ENCODE measurements at places on chromosomes 6 and 20.

DNA sequence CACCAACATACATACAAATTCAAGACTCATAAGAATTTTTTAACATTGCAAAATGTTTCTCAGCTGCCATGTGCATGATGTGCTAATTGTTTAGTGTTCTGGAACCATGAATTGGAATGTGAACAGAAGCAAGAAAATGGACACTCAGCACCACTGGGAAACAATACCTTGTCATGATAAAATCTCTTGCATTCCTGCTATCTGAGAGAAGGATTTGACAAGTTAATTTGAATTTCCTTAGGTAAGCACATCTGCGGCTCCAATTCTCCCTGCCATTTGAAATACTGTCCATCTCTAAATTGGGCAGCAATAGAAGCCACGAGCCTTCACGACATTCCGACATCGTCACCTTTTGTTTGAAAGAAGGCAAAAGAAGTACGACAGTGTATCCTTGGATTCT is 1104.6 kb upstream of the MAP3K7 start:
- DNase-seq = no peak

DNA sequence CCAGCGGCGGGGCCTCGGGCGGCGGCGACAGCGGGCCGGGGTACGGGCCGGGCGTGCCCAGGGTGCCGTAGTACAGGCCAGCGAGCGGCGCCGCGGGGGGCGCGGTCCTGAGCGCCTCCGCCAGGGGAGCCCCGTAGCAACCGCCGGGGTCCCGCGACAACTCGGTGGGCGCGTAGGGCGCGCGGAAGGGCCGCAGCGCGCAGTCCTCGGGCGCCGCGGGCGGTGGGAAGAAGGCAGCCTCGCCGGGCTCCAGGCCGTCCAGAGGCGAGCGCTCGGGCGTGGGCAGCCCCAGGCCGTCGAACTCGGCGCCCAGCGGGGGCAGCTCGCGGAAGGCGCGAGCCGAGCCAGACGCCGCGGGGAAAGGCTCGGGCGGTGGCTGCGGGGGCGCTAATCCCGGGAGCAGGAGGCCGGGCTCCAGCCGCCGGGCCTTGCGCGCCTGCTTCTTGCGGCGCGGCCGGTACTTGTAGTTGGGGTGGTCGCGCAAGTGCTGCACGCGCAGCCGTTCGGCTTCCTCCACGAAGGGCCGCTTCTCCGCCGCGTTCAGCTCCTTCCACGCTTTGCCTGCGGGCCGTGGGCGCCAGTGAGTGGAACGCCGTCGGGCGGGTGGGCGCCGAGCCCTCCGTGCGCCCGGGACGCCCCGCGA is 916 bp downstream of the SOX18 start:
- DNase-seq = no peak

DNA sequence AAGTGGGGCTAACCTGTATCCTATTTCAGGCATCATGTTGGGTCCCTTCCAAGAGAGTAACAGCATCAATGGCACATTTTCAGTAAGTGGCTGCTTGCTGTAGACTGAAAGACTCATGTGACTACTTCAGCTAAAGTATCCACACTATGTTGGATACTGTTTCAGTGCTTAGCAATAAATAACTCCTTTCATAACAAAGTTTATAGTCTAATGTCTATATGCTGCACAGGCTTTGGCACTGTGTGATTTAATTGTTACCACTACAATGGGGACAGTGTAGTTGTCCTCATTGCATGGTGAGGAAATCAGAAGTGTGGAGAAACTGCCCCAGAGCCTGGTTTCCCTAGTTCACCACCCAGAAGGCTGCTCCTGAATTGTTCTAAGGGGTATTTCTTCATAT is 318.0 kb upstream of the PTCHD4 start:
- DNase-seq = no peak

DNA sequence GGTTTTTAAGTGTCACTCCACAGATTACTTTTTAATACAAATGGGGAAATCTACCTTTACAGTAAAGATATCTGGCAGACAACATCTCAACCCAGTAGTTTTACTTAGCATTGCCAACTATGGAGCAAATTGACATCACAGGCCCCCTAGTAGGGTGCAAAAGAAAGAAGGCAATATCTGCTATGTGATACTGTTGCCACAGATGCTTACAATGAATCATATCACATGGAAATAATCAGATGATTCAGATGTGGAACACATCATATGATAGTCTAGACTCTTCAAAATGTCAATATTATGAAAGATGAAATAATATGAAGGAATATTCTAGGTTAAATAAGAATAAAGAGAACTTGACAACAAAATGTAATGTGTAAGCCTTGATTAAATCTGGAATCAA is 322.5 kb downstream of the BMP2 start:
- DNase-seq = no peak

DNA sequence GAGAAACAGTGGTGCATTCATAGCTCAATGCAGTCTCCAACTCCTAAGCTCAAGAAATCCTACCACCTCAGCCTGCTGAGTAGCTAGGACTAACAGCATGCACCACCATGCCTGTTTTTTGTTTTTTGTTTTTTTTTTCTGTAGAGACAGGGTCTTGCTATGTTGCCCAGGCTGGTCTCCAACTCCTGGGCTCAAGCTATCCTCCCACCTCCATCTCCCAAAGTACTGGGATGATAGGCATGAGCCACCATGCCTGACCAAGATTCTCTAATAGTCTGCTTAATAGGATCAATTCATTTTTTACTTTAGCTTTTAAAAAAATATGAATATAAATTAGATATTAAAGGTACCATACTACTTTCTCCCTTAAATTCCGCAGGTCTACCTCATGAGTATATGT is 152.3 kb upstream of the BEND3 start:
- no peak for DNase-seq

DNA sequence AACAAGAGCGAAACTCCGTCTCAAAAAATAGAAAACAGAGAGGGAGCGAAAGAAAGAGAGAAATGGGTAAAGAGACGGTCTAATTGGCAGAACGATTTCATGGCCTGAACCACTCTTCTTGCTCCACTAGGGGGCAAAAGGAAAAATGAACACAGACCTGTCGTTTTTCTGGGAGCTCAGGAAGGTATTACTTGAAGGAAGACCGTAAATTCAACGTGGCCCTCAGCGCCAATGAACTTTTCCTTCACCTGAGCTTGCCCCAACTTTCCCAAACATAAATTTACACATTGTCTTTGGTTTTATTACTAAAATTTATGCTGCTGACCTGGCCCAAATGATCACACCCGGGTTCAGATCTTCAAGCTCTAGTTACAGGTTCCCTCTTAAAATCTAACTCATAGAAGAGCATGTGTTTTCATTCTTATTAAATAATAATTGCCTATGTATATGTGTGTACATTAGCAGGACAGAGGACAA is 67.3 kb downstream of the ATP9A start:
- no peak for DNase-seq

GRCh38 chr6:133754298-133754697 is 134.6 kb upstream of the TCF21 start:
- no peak for DNase-seq

DNA sequence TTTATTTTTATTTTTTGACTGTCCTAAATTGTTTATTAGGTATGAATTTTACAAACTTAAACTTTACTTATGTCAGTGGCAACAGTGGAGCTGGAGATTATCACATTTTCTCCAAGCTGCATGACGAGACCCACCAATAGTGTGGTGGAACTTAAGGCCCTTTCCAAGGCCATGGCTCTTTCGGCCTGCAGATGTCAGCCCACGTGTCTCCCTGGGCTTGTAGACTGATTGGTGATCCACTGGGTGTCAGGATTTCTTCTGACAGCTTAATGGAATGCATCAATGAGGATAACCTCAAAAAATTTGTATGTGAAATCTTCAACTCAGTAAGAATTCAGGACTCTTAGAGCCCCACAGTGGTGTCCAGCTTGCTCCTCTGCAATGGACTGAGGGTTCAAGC is 32.3 kb upstream of the OVOL2 start:
- no peak for DNase-seq

GRCh38 chr6:7216941-7217621 is 95.9 kb downstream of the SSR1 start:
- no peak for DNase-seq

- DNase-seq = no peak
Measured at GRCh38 chr6:168313431-168314011, 6.1 kb downstream of the DACT2 start.

GRCh38 chr6:43524483-43524961 is 7.6 kb downstream of the POLR1C start:
- no peak for DNase-seq

GRCh38 chr6:143721642-143722041 is 43.9 kb downstream of the PHACTR2 start:
- DNase-seq = no peak

GRCh38 chr6:43478008-43478372 is 620 bp downstream of the TJAP1 start:
- DNase-seq = no peak

- no peak for DNase-seq
Measured at GRCh38 chr6:170433163-170434116, 119.7 kb downstream of the PSMB1 start.

DNA sequence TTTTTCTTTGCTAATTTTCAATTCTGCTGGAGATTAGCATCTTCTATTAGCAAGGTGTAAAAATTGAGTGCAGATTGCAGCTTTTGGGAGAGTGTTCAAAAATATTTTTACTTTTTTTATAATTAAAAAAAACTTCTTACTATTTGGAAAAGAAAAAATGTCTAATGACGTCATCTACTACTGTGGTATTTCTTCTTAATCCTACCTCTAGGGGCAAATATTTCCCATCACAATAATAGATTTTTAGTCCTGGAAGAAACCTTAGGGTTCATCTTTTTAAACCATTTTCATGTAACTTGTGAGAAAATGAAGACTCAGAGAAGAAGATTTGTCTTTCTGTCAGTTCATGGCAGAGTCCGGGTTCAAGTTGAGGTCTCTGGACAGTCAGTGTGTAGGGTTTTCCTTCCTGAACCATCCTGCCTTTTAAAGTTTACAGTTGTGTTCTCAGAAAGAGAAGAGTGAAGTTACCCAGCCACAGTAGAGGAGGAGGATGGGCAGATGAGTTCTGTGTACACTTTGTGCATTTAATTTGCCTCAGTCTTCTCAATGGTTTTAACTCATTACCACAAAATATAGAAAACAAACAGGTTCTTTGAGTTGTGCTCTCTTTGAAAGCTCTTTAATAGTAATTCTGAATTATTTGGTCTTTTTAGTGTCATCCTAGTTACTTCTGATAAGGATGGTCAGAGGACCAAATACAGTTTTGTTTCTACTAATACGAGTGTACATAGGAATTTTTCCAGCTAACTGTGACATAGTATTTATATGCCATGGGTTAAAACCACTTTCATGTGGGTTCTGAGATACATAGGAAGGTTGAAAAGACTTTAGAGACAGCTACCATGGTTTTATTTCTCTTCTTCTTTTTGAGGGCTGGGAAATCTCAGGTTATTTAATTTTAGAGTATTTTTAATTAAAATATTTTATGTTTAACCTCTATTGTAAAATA is 184.7 kb downstream of the CDKAL1 start:
- DNase-seq = no peak

DNA sequence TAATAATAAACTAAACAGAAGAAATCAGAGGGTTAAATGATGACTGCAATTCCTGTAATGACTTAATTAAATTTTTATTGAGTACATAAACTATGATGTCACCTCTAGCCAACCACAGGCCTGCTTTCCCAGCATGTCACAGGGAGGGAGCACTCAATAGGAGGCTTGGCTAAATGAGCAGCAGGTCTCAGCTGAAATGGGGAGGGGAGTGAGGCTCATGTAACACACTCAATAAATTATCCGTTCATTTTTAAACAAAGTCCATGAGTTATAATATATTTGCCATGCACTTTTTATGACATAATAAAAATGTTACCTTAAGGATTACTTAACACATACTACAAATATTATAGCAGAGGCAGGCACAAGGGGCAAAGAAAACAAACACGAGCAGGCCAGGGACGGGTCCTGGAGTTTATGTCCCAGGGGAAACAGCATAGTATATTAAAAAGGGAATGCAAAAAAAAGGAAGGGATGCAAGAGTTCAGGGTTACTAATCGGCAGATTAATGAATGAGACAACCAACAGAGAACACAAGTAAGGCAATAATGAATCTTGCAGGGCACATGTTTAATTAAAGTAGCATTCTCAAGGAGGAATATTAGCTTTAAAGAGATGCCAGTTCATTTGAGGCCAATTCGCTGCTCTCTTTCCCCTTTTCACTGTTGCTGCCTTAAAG is 27.1 kb upstream of the FAM83C start:
- no peak for DNase-seq

DNA sequence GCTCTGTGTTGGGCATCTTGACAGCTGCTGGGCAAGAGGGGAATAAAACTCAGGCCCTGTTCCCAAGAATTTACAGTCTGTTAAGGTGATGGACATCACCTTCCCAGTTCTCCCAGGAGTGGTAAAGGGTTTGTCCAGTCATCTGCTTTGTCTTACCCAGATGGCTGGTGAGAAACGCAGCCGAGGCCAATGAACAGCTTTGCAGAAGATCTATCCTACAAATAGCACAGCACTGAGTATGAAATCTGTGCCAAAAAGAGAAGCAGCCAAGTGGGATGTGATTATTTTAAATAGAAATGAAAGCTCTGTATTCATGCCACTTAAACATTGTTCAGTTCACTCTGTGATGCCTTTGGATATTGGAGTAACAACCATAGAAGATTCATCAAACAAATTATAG is 132.7 kb upstream of the SLC22A16 start:
- no peak for DNase-seq

GRCh38 chr6:45921691-45922281 is 93.9 kb downstream of the CLIC5 start:
- no peak for DNase-seq

DNA sequence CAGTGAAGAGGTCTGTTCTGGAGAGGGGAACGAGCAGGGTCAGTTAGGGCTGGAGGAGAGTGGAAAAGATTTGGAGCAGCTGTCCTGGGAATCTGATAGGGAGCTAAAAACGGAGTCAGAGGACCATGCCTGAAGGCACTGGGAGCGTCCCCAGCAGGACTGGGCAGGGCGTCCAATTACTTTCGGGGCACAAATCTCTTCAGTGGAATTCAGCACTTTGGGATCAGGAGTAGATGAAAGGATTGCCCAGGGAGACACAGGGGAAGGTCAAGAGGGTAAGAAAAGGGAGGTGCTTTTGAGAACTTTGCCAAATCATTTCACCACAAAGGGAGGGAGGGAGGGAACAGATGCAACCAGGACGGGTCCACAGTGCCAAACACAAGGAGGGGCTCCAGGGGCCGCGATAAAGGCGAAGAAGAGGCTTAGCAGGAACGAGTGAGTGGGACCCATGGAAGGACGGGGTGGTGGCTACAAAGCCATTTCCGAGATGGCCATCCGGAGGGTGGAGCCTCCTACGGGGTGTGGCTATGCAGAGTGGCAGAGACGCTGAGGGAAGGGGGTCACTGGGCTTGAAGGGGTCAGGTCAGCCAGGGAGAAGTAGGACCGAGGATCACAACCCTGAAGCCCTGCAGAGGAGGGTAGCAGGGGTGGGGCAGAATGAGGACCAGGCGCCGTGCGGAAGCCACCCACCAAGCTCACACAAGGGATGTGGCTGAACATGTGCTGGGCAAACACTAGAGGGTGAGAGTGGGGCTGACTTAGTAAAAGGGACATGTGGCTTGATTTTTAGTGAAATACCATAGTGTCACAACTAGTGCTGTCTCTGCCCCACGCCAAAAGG is 180.0 kb upstream of the RREB1 start:
- no peak for DNase-seq

DNA sequence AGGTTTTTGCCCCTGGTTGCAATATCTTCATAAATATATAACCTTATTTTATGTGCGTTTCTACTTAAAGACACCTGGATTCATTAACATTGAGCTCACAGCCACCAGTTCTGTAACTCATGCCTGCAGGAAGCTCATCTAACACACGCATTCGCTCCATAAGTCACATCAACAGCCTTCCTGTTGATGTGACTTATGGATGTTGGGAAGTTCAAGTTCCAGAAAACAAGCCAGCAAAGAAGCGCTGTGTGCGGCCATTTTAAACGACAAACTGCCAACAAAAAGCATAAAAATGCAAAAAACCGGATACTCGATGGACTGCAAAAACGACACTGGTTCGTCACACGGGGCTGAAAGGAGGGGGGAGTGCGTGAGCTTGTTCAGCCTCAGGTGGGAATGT is 77.9 kb upstream of the NFATC2 start:
- no peak for DNase-seq
